8988T (cell line): ENCODE measurements at places on chromosomes 11 and 22.

DNA sequence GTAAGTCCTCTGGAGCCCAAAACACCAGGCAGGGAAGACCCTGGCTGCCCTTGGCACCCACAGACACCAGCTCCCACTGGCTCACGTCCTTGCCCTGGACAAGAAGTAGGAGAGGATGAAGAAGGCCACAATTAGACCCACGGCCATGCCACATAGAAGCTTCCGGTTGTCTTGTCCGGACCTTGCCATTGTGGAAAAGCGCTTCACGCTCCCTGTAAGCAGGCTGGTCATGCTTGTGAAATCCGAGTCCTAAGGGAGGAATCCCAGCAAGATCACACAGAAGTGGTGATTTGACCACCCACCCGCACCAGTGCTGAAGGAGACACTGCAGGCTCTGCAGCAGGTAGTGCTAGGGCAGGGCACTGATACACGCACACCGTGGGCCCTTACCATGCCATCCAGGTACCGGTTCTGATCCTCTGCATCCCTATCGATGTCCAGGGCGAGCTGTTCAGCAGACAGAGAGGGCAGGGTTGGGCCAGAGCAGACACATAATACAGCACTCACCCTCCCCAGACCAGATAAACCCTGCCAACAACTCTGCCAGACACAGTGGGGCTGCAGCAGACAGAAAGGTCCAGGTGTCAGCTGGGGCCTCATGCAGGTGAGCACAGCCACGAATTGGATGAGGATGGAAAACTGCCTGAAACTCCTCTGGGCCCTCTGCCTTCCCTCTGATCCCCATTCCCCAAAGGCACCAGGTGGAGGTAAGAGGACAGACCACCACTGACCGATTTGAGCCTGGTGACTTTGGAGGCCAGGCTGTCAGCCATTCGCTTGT lies 1.8 kb downstream of the BET1L start:
- DNase-seq: no peak

GRCh38 chr11:95443386-95443785 lies 212.4 kb upstream of the SESN3 start:
- no peak for DNase-seq

DNA sequence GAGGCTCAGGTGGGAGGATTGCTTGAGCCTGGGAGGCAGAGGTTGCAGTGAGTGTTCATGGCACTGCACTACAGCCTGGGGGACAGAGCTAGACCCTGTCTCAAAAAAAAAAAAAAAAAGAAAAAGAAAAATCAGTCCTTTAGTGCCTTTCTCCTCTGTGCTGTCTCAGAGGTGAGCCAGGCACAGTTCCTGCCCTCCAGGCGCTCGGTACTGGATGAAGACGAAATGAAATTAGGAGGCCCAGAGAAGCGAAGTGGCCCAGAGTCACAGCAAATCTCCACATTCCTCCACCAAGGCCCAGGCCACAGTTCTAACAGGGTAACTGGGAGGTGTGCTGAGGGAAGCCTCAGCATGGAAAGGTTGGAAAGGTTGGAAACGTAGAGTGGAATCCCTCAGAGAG lies 4.9 kb downstream of the PLEKHB1 start:
- DNase-seq: no peak

GRCh38 chr11:75538150-75538942 lies 12.6 kb upstream of the GDPD5 start:
- no peak for DNase-seq

DNA sequence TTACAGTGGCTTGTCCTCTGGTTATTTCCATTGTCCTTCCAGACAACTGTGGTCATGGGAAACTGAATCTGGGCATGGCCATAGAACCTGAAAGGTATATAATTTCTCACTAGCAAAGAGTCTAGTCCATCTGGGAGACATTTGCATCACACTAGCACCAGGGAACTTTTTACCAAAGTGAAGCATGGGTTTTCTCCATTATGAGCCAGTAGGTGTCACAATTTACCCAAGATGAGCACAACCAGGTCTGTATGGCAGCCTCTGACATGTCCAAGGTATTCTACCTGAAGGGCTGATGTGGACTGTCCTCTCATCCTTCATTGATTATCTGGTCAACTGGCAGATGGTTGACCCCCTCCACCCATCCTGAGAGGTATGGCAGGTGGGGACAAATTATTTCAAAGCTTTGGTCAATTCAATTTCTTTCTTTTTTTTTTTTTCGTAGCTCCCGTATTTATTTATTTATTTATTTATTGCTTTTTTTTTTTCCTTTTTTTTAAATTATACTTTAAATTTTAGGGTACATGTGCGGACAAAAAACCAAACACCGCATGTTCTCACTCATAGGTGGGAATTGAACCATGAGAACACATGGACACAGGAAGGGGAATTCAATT lies 425.9 kb downstream of the TMEM135 start:
- DNase-seq: no peak

DNA sequence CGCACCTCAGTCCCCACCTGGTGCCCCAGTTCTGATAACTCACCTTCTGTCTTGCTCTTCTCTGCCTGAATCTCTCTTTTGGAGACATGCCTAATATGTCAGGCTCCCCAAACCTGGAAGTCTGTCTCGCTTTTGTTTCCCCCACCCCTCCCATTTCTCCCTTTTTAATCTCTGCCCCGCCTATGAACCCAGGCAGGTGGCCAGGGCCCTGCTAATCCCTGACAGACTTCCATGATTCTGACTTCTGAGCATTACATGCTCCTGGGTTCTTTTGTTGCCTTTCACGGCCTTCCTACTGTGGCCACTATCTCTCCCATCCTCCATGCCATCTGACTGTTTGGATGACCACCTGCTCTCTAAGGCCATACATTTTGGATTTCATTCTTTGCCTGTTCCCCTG lies 1120.9 kb upstream of the CCDC90B start:
- DNase-seq: no peak

- no peak for DNase-seq
Observed at GRCh38 chr11:2287091-2287490, 14.6 kb downstream of the C11orf21 start.

GRCh38 chr11:9601037-9601875 lies 27.8 kb downstream of the WEE1 start:
- no peak for DNase-seq

DNA sequence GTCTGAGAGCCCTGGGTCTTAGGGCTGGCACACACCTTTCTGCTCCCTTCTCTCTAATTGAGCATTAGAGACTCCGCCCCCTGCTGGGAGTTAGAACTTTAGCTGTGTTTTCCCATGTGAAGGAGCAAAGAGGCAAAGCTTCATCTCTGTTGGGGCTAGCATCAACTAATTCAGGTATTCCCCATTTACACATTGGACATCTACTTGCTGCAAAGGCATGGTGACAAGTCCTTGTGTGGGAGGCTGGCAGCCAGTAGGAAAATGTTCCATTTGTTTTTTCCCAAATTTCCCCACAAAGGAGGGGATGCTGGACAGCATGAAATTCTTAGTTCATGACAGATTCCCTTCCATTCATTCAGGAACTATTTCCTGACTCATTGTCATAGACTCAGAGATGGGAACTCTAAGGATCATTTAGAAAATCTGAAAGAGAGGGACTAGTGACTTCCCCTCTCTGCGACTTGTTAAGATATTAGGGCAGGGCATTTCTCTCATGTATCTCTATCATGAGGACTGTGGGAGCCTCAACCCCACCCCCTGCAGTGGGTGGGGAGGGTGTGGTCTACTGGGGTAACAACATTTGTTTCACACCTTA lies 3.6 kb downstream of the CD44 start:
- no peak for DNase-seq

GRCh38 chr11:123230346-123230745 lies 35.3 kb upstream of the CLMP start:
- no peak for DNase-seq

GRCh38 chr11:3995307-3995706 lies 99.3 kb upstream of the RRM1 start:
- DNase-seq: no peak

DNA sequence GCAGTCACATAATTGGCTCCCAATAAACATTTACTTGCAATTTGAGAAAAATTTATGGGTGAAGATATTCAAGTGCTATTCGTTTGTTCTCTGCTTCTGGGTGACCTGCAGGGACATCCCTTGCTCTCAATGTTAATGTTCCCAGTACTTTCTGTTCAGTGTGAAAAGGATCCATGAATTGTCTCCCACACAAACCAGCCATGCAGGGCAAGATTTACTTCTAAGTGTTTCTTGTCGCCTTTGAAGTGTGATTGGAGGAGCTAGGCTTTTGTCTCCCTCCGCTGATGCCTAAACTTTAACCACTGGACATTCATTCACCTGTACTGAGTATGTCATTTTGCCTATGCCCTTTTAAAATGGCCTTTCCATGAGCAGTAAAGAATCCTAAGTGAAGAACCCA lies 66.4 kb upstream of the ADA2 start:
- no peak for DNase-seq

DNA sequence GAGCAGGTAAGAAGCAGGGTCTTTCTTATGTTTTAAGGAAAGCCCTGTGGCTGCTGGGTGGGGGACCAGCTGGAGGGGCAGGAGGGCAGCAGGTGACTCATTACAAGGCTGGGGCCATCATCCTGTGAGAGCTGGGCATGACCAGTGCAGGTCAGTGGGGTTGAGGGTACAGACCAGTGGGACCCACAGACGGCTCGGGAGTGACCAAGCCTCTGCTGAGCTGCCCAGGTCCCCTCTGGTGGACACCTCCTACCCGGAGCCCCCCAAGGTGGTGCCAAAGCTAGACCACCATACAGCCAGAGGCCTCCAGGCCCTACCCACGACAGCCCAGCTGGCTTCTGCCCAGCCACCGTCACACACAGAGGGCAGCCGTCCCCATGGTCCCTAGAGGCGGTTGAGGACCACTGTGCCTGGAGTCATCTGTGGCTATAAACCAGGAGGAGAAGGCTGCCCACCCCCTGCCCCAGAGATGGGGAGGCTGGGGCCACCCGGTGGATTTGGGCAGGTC lies 670 bp downstream of the MYEOV start:
- no peak for DNase-seq

DNA sequence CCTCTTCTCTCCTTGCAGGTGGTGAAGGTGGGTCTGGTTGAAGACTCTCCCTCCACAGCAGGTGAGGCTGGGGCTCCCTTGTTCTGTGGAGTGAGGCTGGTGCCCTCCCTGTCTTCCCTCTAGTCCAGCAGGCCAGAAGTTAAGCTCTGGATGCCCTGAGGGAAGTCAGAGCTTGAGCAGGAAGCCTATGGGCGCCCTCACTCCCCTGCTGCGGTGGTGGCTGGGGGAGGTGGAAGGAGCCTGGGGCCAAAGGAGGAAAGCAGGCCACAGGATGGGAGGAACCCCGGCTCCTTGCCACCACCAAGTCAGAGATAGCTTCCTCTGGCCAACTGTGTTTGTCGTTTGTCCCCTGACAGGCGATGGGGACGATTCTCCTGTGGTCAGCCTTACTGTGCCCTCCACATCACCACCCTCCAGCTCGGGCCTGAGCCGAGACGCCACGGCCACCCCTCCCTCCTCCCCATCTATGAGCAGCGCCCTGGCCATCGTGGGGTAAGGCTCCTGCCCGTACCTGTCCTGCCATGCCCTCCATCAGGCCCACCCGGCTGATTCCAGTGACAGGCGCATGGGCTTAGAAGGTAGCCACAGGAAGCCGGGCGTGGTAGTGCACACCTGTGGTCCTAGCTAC lies 29.5 kb upstream of the RAB1B start:
- no peak for DNase-seq

GRCh38 chr11:130243816-130244215 lies 70.9 kb downstream of the ZBTB44 start:
- no peak for DNase-seq

- DNase-seq: peak; percentile 68
Observed at GRCh38 chr11:130037058-130037457, 32.6 kb upstream of the APLP2 start.

GRCh38 chr11:111574373-111575225 lies 27.6 kb upstream of the SIK2 start:
- no peak for DNase-seq

DNA sequence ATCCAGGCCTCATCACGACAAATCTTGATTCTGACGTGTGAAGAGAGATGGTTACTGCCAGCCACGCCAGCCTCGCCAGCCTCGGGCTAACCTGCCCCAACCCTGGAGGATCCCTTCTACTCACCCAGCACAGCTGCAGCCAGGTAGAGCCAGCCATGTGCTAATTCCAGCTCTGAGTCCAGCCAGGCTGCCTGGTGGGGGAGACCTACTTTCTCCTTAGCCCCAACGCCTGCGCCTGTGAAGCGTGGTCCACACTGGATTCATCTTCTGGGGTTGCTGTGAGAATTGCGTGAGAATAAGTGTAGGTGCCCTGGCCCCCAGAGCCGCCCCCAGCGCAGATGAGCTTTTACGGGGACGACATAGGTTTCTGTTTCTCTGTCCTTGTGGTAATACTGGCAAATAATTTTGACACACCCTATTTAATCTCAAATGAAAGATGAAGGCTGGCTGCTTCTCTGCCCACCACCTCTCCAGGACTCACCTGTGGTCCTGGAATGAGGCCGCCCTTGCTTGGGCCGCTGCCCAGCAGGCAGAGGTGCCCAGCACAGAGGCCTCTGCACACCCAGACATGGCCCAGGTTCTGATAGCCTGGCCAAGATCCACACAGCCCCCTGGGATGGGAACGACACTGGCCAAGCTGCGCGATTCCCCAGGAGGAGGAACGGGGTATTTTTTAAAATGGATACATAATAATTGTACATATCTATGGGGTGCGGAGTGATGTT lies 528.4 kb downstream of the TBC1D22A start:
- no peak for DNase-seq

GRCh38 chr11:117191680-117192400 lies 7.3 kb upstream of the TAGLN start:
- no peak for DNase-seq

GRCh38 chr22:20963201-20964052 lies 3.6 kb upstream of the AIFM3 start:
- peak; percentile 27 for DNase-seq

DNA sequence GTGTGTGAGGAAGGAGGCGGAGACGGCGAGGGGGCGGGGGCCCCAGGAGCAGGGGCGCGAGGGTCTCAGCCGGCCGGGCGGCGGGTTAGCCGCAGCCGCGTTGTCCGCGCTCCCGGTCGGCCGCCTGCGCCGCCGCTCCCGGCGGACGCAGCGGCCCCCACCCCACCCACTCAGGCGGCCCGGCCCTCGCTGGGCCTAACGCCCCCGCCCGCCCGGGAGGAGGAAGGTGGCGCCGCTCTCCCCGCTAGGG lies at the start of gene FCHSD2:
Gene FCHSD2, minus strand, starts transcription at position 191 of the 250 bp plus-strand sequence. CDS start 441 bp downstream, outside the sequence.
- no peak for DNase-seq

DNA sequence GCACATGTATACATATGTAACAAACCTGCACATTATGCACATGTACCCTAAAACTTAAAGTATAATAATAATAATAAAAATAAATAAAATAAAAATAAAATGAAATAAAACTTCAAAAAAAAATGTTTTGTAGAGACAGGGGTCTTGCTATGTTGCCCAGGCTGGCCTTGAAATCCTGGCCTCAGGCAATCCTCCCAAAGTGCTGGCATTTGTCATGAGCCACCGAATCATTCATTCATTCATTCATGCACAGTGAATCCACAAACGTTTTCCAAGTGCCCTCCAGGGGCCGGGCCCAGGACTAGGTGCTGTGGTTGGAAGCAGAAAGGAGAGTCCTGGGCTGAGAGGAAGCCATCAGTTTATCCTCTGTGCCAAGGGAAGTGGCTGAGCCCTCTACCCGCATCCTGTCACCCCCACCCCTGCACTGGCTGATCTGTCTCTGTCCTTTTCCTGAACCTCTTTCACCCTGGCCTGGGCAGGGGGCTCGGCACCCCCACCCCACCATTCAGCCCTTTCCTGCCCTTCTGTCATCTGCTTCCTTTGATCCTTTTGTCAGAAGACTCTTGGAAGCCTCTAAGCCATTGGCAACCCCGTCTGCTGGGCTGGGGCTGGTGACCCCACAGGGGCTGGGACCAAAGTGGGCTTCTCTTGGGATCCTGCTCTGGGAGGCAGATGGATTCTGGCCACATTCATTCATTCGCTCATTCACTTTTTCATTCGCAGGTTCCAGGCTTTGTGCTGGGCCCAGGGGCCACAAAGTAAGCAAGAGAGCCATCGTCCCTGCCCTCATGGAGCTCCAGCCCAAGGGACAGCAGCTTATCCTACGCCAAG lies 84.3 kb downstream of the IGLL1 start:
- no peak for DNase-seq
